ENCODE measurements at places on chromosomes 2 and 18.

GRCh38 chr18:54479365-54479764 is 111.7 kb upstream of the DYNAP start:
- DNase-seq, result no peak

GRCh38 chr2:172307800-172308199 is 119.6 kb upstream of the ITGA6 start:
- no peak for DNase-seq

DNA sequence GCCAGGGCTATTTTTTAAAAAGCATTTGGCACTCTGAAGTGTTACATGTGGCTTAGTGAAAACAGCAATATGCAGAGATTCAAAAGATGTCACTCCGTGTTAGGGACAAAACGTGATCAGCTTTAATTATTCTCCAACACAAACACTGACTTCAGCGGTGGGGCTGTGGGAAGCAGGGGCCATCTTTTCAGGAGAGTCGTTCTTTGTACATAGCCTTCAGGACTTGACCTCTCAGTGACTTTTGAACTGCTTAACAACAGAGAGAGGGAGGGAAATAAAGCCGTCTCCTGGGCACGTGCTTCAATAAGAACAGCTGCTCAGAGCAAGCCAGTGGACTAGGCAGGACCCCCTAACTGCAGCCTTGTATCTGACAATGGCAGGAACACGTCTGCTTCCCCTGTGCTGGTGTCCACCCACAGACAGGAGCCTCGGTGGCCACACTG is 95.0 kb upstream of the HDAC4 start:
- DNase-seq, result no peak

DNA sequence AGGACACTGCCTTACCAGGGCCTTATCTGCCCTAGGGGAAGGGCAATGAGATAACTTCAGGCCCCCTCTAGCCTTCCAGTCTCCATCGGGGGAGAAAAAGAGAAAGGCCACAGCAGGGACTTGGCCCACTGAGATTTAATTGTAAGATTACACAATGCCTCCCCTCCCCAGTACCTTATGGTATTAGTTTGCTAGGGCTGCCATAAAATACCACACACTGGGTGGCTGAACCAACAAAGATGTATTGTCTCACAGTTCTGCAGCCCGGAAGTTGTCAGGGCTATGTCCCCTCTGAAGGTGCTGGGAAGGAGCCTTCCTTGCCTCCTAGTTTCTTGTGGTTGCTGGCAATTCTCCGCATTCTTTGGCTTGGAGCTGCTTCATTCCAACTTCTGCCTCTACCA is 34.8 kb upstream of the SPATA3 start:
- DNase-seq, result no peak

GRCh38 chr2:32678825-32679224 is 51.0 kb downstream of the TTC27 start:
- DNase-seq, result no peak

GRCh38 chr2:192029089-192029488 is 165.6 kb downstream of the TMEFF2 start:
- DNase-seq, result no peak

- no peak for DNase-seq
These were observed 275.6 kb downstream of the SLC4A3 start for GRCh38 chr2:219902891-219903552.

- no peak for DNase-seq
These were observed 144.1 kb downstream of the SOCS6 start for GRCh38 chr18:70432804-70433400.

DNA sequence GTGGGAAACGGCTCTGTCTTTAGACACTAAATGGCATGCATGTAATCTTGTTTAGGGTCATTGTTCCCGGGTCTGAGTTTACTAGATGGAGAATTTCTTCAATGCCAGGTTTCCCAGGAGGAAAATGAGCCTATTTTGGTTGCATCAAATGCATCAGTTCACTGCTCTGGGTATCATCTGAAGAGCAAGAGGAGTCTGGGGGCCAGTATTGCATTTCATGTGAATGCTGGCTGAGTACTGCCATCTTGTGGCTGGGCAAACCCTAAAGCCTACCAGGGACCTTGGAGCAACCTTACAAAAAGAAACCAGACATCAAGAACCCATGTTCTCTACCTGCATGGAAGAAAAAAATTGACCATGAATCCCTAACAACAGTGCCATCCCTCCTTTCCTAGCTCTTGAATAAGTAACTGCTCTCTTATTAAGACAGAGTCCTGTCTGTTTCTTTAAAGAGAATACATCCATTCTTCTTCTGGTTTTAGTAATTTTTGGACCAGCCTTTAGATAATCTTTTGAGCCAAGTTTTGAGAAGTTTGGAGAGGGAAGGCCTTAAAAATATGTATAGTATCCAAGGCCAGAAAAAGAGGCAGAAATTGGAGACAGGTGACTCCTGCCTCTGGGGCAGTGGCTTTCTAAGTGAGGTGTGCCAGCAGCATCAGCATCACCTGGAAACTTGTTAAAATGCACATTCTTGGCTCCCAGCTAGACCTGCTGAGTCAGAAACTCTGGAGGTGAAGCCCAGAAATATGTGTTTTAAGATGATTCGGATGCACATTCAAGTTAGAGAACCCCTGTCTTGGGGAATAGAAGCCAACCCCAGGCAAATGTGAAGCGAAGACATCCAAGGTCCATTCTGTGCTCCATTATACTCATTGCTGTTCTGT is 261.0 kb upstream of the CXCR4 start:
- peak; percentile 79 for DNase-seq

DNA sequence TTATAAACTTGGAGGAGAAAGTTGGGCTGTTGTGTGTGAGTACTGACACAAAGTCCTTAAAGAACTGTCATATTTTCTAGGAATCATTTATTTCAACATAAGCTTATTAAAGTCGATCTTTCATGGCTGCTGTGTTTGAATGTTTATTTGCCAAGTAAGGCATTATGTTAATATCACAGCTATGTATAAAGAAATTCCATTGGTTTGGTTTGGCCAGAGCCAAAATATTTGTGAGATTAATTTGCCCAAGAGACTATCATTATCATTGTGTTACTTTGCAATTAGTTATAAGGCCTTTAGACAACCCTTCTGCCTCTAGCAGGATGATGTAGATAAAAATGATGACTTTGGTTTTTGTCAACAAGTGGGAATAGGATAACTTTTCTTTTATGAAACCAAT is 240.6 kb upstream of the NT5C1B start:
- DNase-seq, result no peak

DNA sequence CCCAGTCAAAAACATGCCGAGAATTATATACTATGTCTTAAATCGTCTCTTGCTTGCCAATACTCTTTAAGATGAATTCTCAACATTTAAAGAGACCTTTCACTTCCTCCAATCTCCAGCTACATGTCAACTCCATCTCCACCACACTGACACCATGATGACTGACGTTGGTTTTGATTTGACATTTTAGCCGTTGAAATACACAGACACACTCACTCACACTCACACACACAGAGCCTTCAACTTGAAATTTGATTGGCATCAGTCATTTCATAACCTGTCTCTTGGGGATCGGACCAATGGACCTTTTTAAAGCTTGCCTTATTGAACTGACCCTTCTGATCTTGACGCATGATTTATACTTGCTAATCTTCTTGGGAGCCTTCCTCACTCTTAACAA is 230.8 kb upstream of the PIK3C3 start:
- DNase-seq, result no peak

DNA sequence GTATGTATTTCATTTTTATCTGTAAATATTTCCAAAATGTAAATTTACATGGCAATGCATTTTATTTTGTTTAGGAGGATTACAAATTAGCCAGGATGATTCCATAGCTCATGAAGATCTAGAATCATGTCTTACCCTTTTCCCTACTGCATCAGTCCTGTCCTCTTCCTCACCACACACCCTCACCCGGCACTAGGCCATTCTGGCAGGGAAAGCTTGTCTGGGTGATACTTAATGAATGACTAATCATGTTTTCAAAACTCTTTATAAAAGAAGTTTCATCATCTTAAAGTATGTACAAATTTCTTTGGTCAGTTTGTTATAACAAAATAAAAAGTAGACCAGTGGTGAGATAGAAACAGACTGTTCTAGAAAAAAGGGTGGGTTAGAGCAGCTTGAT is 283.3 kb upstream of the VWC2L start:
- no peak for DNase-seq

DNA sequence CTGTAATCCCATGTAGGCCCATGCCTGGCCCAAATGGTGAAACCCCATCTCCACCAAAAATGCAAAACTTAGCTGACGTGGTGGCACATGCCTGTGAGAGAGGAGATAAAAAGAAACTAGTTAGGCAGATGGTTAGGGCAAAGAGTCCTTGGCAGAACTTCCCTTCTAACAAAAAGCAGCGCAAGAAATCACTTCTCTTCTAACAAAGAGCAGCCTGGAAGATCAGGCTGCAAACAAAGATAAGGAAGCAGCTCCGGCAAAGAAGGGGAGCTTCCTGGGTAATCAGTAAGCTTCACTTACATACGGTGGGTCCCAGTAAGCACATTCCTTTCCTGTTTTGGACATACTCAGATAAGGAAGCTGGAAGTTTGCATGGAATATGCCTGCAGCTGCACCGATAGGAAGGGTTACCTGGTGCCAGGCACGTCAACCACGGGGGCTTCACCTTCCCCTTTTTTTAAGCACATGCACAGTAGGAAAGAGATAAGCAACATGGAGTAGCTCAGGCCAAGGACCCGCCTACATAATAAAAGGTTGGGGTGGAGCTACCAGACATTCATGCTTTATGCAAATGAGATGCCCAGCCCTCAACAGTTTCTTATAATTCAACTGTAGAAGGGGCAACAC is 61.0 kb upstream of the SLC25A52 start:
- DNase-seq, result no peak

GRCh38 chr2:157477919-157478318 is 34.0 kb upstream of the CYTIP start:
- no peak for DNase-seq

DNA sequence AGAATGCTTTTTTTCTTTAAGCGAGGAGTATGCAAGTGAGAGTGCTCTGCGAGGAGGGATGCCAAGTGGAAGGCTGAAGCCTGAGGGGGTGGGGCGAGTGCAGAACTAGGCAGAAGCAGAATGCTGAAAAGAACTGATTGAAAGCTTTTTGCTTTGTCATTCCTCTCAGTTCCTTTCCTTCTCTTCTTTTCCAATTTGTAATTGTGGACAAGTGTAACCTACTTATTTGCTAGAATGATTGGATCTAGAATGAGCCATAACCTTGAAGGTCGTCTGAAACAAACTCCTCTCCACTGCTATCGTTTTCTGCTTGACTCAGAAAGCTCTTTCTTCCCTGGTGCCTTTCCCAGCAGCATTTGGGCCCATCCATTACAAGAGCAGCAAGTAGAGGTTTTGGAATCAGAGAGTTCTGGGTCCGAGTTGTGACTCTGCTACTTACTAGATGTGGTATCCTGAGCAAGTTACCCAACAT is 115.3 kb downstream of the METTL8 start:
- no peak for DNase-seq

DNA sequence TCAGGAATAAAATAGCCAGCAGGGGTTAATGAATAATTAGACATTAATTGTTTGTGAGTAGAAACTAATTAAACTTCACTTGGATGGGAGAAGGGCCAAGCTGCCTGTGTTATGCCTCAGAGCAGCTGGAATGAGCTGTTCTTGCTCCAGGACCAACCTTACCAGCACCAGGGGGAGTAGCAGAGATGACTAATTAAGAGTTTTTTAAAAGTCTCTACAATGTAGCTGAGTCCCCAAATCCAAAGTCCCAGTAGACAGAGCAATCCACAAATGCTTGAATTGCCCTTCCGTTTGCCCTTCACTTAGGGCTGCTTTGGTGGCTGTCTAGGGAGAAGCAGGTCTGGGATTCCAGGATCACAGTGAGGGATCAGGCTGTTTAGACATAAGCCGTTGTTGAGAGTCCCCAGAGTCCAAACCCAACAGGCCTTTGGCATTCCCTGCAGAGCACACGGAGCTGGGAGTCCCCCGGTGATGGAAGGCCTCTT is 59.4 kb downstream of the RHOB start:
- DNase-seq, result no peak

- DNase-seq, result no peak
These were observed 89.3 kb upstream of the TANK start for GRCh38 chr2:161070693-161071479.

DNA sequence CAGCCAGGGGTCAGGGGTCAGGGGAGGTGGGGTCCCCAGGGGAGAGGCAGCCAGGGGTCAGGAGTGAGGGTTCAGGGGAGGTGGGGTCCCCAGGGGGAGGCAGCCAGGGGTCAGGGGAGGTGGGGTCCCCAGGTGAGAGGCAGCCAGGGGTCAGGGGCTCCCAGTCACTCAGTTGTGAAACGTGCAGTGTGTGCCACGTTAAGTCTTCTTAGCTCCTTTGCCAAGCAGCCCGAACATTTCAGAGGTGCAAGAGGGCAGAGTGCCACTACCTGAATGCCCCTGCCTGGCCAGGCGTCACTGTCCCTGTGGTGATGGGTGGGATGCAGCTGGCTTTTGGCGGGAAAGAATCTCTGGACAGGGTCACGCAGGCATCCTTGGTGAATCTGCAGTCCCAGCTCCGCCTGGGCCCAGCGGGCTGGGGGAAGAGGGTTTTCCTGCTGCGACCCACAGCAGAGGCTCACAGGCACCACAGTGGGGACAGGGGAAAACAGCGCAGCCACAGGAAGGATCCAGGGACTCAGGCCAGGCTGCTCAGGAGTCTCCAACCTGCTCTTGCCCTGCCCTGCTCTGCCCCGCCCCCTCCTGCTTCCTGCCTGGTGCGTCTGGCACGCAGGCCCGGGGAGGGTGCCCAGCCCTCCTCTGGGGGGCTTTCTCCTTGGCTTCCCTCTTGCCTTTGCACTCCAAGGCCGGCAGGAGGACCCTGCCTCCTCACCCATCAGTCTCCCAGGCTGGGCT is 188.3 kb downstream of the TWIST2 start:
- DNase-seq, result no peak

GRCh38 chr2:235505181-235505741 is 11.4 kb downstream of the AGAP1 start:
- DNase-seq, result no peak

- no peak for DNase-seq
These were observed 155.6 kb upstream of the CCDC68 start for GRCh38 chr18:55114876-55115275.

GRCh38 chr2:199470672-199471442 is 13.1 kb upstream of the SATB2 start:
- DNase-seq, result no peak

- DNase-seq, result no peak
These were observed 148.2 kb upstream of the ITGA6 start for GRCh38 chr2:172279214-172279613.

DNA sequence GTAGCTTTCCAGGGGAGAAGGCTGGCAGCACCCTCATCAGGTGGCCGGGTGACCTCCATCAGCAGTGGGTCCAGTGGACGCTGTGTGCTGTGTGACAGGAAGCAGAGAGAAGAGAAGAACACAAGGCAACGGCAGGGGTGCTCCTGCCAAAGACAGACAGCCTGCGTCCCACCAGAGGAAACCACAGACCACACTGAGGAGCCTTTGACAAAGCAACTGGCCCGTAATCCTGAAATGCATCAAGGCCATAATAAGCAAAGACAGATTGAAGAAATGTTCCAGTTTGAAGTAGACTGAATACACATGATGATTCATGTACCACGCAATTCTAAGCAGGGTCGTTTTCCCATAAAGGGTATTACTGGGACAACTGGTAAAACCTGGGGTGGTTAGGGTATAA is 172.4 kb downstream of the FBXO15 start:
- no peak for DNase-seq
